ENCODE measurements at places on chromosomes 13 and 19.
A peak's percentile ranks its signal among the peaks of the same experiment; 100 is the strongest.

- DNase-seq = peak; percentile 85
Observed at GRCh38 chr19:2543463-2544442, 67.8 kb downstream of the GADD45B start.

DNA sequence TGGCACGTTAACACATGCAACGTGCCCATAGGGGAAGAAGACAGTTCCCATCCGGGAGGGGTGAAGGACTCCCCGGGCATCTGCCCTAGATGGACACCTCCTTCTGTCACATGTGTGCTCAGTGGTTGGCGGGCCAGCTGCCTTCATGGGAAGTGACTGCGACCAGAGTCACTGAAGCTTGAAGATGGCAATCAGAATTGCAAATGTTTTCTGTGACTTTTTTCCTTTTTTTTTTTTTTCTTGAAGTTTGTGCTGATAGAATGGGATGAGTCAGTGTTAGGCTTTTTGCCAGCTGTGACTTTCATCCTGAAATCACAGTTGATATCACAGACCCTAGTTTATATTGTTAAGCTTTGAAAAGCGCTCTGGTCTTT lies 109.2 kb upstream of the MCF2L start:
- no peak for DNase-seq

- DNase-seq = peak; percentile 60
Observed at GRCh38 chr19:46546194-46546896, 50.7 kb upstream of the PNMA8B start.

DNA sequence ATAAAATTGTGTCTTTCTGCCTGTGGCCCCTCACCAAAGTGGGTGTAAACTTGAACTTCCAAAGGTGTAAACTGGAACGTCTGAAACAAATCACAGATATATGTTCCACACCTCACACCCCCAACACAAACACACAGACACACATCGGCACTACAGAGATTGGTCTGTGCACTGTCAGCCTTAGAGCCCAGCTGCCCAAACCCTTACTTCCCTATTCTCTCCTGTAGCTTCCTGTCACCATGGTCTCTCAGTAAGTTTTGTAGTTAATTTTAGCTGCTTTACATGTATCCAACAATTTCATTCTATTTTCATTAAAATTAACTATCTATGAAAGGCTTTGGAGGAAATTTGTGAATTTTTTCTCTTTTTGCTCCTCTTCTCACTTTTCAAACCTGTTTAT lies 5.4 kb downstream of the TM9SF2 start:
- peak; percentile 22 for DNase-seq
